Glutamatergic neuron (in vitro differentiated cells): ENCODE measurements at places on chromosomes 7 and 10. TPM values are rescaled to one million over a fixed set of nuclear protein-coding genes. Genes with fewer than 3 reads are reported as not detected.

The TMEM213 gene
- not detected for total RNA-seq

The PALD1 gene
- total RNA-seq = 15.5 TPM

The PRLHR gene
- 0.22 TPM for total RNA-seq

The CDC123 gene
- 76.0 TPM for total RNA-seq

The FGFBP3 gene
- total RNA-seq = 7.5 TPM

The STRIP2 gene
- total RNA-seq = 3.3 TPM

The PVRIG gene
- total RNA-seq = not detected

The NPSR1 gene
- not detected for total RNA-seq

The TNKS2 gene
- 60.4 TPM for total RNA-seq

The OR9A2 gene
- not detected for total RNA-seq

The SPACDR gene
- 1.7 TPM for total RNA-seq

The VAX1 gene
- total RNA-seq = 0.27 TPM

The ZNF789 gene
- 19.5 TPM for total RNA-seq

The EN2 gene
- 0.20 TPM for total RNA-seq

The PBLD gene
- total RNA-seq = 10.3 TPM

The KCND2 gene
- total RNA-seq = 1.2 TPM

The FAM25A gene
- not detected for total RNA-seq

The ANXA8 gene
- total RNA-seq = not detected
